Thymus (tissue), 14 donors: ENCODE measurements at places on chromosomes 2 and 18.

DNA sequence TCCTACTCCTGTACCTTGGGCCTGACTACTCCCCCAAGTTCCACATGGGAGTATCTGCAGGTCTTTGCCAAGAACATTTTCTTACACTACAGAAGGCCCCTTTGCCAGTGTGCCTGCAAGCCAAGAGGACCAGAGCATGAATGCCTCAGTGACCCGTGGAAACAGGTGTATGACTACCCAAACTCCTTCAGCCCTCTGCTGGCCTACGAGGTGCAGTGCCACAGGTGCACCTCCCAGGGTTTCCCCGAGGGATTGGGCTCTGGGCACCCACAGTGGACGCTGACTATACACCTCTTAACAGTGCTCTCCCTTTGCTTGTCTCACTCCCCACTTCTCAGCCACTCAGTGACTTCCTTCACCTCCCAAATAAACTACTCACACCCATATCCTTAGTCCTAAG is 91.4 kb downstream of the COL6A3 start:
- no peak for DNase-seq
- no peaks in the 10 kb centered on the region for H3K36me3 ChIP-seq
- H3K4me3 ChIP-seq = no peak overlapping the region
- H3K27ac ChIP-seq = no peak overlapping the region
- no peaks in the 10 kb centered on the region for H3K4me1 ChIP-seq

DNA sequence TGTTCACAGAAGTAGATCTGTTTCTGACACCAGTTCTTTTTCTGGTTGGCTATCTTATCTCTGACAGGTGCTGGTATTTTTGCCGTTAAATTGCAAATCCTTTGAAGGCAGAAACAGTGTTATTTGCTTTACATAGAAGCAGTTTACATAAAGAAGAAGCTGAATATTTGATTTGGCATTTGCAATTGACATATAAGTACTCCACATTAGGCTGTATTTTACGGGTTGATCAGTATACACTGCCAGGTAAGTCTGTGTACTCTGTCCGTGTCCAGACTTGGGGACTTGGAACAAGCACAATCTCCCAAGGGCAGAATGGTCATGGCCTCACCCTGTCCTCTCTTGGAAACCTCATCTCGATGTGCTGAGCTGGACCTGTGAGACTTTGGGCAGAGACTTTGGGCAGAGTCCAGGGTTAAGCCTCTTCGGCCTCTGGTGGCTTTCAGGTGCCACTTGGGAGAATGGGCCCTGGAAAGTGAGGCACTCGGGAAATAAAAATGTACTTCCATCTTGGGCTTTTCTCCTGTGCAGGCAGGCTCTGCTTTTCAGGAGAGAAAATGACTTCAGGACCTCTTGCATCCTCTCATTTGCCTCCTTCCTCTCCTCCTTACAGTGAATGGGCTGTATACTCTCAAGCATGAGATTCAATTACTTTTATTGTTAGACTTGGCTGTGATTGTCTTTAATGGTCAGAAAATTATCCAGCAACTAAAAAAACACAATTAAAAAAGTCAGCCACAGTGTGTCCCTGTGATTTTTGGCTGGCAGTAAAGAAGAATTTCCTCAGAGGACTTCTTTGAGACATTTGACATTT is 108.5 kb downstream of the RAPGEF4 start:
- no peak overlapping the region for H3K4me3 ChIP-seq
- no peaks in the 10 kb centered on the region for H3K27me3 ChIP-seq
- no peak overlapping the region for H3K27ac ChIP-seq

DNA sequence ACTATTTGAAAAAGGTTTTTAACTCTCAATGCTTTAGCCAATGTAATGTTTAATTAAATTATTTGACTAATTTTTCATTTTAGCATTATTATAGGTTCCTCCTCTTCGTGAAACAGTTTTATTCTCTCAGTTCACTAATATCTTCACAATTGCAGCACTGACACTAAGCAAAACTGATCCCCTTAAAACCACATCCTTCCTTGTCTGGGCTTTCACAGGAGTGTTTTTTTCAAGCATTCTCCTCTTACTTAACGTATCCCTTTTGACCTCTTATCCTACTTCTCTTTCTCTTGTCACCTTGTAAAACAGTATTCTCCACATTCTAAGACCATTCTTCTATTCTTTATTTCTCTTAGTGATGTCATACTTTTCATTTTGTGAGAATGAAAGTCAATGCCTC is 112.8 kb downstream of the DSC3 start:
- DNase-seq = no peak
- H3K4me1 ChIP-seq = no peaks in the 10 kb centered on the region
- H3K27ac ChIP-seq = no peak overlapping the region
- H3K36me3 ChIP-seq = no peaks in the 10 kb centered on the region
- H3K27me3 ChIP-seq = no peaks in the 10 kb centered on the region

DNA sequence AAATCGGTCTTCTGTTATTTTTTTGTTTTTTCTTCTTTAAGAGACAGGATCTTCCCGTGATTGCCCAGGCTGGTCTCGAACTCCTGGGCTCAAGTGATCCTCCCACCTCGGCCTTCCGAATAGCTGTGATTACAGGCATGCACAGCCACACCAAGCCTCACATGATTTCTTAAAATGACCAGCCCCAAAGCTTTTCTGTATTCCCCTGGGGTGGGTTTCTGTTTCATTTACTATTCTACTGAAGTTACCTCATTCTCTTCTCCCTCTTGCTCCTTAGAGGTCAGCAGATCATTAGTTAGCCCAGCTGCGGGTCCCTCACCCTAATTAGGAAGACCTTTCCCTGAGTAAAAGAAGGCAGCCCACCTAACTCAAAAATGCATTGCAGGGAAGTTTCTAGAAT is 27.6 kb downstream of the SLC1A4 start:
- no peak overlapping the region for H3K4me3 ChIP-seq
- peaks cover 17% of the 10 kb centered on the region for H3K4me1 ChIP-seq
- H3K27ac ChIP-seq = no peak overlapping the region
- peaks cover 67% of the 10 kb centered on the region for H3K36me3 ChIP-seq
- no peaks in the 10 kb centered on the region for H3K27me3 ChIP-seq

- DNase-seq = no peak
- H3K4me3 ChIP-seq = no peak overlapping the region
- H3K27ac ChIP-seq = no peak overlapping the region
- H3K36me3 ChIP-seq = peaks cover 24% of the 10 kb centered on the region
Observed at GRCh38 chr2:210027608-210028007, 25.2 kb downstream of the RPE start.

DNA sequence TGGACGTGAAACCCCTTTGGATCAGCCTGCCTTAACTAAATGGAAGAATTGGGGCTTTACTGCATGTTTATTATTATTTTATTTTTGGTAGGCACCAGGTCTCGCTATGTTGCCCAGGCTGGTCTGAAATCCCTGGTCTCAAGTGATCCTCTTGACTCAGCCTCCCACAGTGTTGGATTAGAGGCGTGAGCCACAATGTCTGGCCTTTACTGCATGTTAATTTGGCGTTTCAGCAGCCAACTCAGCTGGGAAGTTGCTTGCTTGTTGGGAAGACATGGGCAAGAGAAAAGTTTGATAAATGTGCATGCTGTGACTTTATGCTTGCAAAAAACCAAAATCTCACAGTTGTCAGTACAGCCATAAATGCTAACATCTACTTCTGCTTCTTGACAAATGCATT is 105.1 kb downstream of the FMNL2 start:
- DNase-seq = no peak
- no peaks in the 10 kb centered on the region for H3K27me3 ChIP-seq
- peak overlapping the region; percentile 44 for H3K27ac ChIP-seq
- no peak overlapping the region for H3K4me3 ChIP-seq
- H3K36me3 ChIP-seq = no peaks in the 10 kb centered on the region
- H3K4me1 ChIP-seq = peaks cover 4% of the 10 kb centered on the region

GRCh38 chr2:49029406-49029805 is 124.9 kb downstream of the FSHR start:
- H3K27me3 ChIP-seq = no peaks in the 10 kb centered on the region
- H3K36me3 ChIP-seq = no peaks in the 10 kb centered on the region
- H3K4me3 ChIP-seq = no peak overlapping the region
- no peak for DNase-seq
- H3K4me1 ChIP-seq = no peaks in the 10 kb centered on the region

GRCh38 chr2:16417726-16418125 is 247.9 kb downstream of the CYRIA start:
- H3K4me3 ChIP-seq = no peak overlapping the region
- no peak for DNase-seq
- H3K27me3 ChIP-seq = no peaks in the 10 kb centered on the region
- no peaks in the 10 kb centered on the region for H3K4me1 ChIP-seq
- H3K27ac ChIP-seq = no peak overlapping the region
- no peaks in the 10 kb centered on the region for H3K36me3 ChIP-seq

GRCh38 chr2:17587469-17587868 is 47.0 kb downstream of the VSNL1 start:
- no peaks in the 10 kb centered on the region for H3K36me3 ChIP-seq
- no peak overlapping the region for H3K4me3 ChIP-seq
- no peak overlapping the region for H3K27ac ChIP-seq
- H3K27me3 ChIP-seq = no peaks in the 10 kb centered on the region
- H3K4me1 ChIP-seq = no peaks in the 10 kb centered on the region

DNA sequence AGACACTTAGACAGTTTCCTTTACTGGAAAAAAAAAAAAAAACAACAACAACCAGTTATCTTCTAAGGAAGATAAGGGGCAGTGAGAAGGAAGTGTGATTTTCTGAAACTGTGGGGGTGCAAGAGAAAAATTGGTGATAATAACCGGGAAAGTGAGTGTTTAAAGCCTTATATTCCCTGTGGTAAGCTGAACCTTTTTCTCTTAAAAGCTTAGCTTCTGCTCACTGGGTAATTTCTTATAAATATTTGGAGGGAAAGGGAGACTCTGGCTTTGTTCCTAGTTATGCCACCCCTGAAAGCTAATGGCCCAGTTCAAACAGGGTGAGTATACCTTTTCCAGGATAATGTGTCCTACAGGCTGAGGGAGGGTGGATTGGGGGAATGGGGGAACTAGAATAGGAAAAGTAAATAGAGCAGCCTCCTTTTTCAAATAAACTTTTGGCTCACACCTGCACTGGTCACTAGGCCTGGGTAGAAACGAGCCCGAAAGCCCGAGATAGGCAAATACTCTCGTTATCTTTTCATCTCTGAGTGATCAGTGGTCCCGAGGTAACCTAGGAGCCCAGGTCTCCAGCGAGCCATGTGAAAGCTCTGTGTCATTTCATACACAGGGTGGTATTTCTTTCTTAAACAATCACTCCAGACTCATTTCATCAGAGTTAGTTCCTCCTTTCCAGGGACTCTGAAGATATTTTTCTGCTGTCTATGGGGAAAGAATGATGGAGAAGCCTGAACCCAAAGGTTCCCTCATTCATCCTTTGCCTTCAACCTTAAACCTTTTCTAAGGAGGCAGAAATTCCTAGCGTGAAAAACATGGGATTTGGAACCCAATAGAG is 15.5 kb upstream of the SRBD1 start:
- no peaks in the 10 kb centered on the region for H3K27me3 ChIP-seq
- no peaks in the 10 kb centered on the region for H3K4me1 ChIP-seq
- H3K27ac ChIP-seq = no peak overlapping the region
- no peak overlapping the region for H3K4me3 ChIP-seq
- no peak for DNase-seq
- H3K36me3 ChIP-seq = no peaks in the 10 kb centered on the region

- H3K27ac ChIP-seq = no peak overlapping the region
- peaks cover 2% of the 10 kb centered on the region for H3K4me1 ChIP-seq
- H3K36me3 ChIP-seq = peaks cover 81% of the 10 kb centered on the region
Observed at GRCh38 chr2:96824079-96824870, 8.2 kb downstream of the CNNM3 start.

- no peaks in the 10 kb centered on the region for H3K4me1 ChIP-seq
- H3K27me3 ChIP-seq = no peaks in the 10 kb centered on the region
- DNase-seq = no peak
- H3K27ac ChIP-seq = no peak overlapping the region
- H3K36me3 ChIP-seq = no peaks in the 10 kb centered on the region
- no peak overlapping the region for H3K4me3 ChIP-seq
Observed at GRCh38 chr18:26901020-26901419, 35.5 kb upstream of the AQP4 start.

GRCh38 chr18:47558110-47558750 is 306.8 kb upstream of the SKOR2 start:
- H3K27ac ChIP-seq = no peak overlapping the region
- H3K4me3 ChIP-seq = no peak overlapping the region
- peaks cover 3% of the 10 kb centered on the region for H3K27me3 ChIP-seq
- H3K36me3 ChIP-seq = no peaks in the 10 kb centered on the region
- no peaks in the 10 kb centered on the region for H3K4me1 ChIP-seq
- DNase-seq = no peak

GRCh38 chr2:138035608-138036217 is 71.4 kb downstream of the HNMT start:
- no peak overlapping the region for H3K27ac ChIP-seq
- H3K36me3 ChIP-seq = no peaks in the 10 kb centered on the region
- H3K27me3 ChIP-seq = no peaks in the 10 kb centered on the region
- peaks cover 4% of the 10 kb centered on the region for H3K4me1 ChIP-seq

- H3K27me3 ChIP-seq = peaks cover 7% of the 10 kb centered on the region
- H3K4me1 ChIP-seq = no peaks in the 10 kb centered on the region
- H3K4me3 ChIP-seq = no peak overlapping the region
- DNase-seq = no peak
Observed at GRCh38 chr2:24175631-24176187, 856 bp downstream of the FAM228A start.

- no peaks in the 10 kb centered on the region for H3K36me3 ChIP-seq
- H3K27me3 ChIP-seq = no peaks in the 10 kb centered on the region
- no peak overlapping the region for H3K27ac ChIP-seq
- no peaks in the 10 kb centered on the region for H3K4me1 ChIP-seq
- H3K4me3 ChIP-seq = no peak overlapping the region
Observed at GRCh38 chr2:119786295-119786694, 26.6 kb downstream of the PTPN4 start.

DNA sequence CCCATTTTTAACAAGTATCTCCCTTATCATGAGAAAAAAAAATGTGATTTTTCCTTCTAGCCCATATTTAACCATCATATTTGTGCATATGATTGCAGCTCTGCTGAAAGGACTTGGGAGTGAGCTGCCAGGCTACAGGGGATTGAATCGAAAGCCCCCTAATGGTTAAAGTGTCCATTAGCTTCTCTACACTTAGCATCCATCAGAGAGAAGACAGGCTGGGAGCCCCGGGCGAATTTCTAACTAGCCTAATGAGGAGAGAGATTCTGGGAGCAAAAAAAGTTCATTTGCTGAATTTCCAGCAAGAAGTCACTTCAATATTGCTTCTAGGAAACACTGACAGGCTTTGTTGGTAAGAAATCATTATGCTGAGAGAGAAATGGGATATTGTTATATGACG is 848.8 kb downstream of the TDRD15 start:
- no peak overlapping the region for H3K27ac ChIP-seq
- no peak overlapping the region for H3K4me3 ChIP-seq

DNA sequence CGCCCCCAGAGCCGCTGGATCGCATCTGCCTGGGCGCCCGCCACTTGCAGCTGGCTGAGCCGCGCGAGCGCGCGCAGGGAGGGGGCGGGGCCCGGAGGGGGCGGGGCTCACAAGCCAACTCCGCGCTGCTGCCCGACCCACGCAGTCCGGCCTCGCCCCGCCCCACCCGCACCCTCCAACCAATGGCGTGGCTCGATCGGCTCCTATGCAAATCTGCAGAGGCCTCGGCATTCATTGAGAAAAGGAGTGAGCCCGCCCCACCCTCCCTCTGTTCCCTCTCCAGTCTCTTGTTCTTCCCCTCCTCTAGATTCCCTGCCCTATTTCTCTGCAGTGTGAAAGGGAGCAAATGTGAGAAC is at the start of gene ALK:
TSS of gene ALK (minus strand) at position 27 of the 356 bp plus-strand sequence. CDS start 927 bp downstream, outside the sequence.
- H3K4me1 ChIP-seq = peaks cover 6% of the 10 kb centered on the region
- H3K4me3 ChIP-seq = no peak within 1 kb of the TSS
